GM23338 (cell line): ENCODE measurements at places on chromosomes 7 and 10.

DNA sequence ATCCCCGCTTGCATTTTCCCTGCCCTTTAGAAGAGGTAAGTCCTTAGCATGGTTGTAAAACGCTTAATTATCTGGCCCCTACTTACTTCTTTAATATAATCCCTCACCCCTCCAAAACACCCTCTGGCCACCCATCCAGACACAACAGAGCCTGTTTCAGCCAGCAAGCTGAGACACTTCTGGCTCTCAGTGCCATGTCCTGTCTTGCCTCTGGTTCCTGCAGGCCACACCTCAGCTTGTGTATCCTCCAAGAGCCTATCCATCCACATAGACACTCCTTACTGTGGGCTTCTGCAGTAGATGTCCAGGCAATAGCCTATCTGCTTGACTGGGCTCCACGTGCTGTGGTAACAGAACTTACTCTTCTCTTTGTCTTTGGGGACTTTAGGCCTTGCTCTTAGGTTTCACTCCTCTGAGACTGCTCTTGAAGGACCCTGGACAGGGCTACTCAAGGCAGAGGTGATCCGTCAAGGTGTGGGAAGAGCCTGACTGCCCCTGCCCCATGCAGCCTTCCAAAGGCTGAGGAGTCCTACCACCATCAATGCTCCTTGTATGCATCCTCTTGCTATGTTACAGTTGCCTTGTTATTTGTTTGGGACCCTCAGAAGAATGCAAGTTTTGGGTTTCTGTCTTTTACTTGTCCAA is 149.9 kb downstream of the CHN2 start:
- DNase-seq: no peak
- H3K36me3 ChIP-seq: no peaks in the 10 kb centered on the region
- no peaks in the 10 kb centered on the region for H3K27me3 ChIP-seq
- H3K27ac ChIP-seq: no peak overlapping the region
- H3K4me1 ChIP-seq: peaks cover 6% of the 10 kb centered on the region

DNA sequence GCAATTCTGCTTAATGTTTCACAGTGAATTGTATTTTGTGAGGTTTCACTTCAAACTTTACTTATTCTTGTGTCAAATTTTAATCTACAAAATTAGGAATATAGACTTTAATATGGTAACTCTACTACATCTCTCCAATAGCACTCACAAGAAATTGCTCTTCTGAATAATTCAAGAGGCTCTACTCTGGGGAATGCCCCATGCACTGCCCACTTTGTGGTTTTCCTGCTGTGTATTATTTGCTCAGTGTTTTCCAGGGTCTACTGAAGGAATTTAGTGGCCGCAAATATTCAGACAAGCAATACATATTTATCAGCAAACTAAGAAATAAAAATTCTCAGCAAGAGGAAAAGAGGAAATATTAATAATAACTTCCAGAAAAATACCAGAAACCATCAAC is 611.4 kb downstream of the TNS3 start:
- H3K36me3 ChIP-seq: no peaks in the 10 kb centered on the region
- DNase-seq: no peak
- no peak overlapping the region for H3K27ac ChIP-seq

DNA sequence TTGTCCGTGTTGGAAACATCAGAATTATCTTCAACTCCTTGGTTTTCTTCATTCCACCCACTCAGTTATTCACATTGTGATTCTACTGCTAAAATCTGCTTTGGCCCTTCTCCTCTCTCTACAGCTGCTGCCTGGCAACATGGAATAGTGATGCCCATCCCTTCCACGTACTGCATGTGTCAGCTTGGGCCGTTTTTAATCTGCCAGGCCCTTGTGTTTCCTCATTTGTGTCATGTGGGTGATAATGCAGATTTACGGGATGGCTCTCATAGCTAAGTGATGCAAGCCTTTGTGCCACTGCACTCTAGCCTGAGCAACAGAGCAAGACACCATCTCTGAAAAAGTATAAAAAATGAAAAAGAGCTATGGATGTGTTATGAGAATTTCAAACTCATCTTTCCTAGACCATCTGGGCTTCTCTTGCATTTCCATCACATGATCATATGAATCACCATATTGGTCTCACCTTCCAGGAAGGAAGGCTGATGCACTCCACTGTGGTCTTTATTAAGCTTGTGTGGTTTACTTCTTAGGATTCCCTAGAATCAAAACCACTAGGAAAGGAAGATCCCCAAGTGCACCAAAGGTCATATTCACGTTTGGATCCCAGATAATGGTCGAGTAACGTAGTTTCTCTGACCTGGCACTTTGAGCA is 20.6 kb upstream of the CELF2 start:
- H3K36me3 ChIP-seq: no peaks in the 10 kb centered on the region
- H3K27ac ChIP-seq: no peak overlapping the region
- H3K4me1 ChIP-seq: no peaks in the 10 kb centered on the region
- DNase-seq: no peak
- H3K27me3 ChIP-seq: no peaks in the 10 kb centered on the region

- H3K4me3 ChIP-seq: no peak overlapping the region
- H3K27ac ChIP-seq: no peak overlapping the region
- no peaks in the 10 kb centered on the region for H3K27me3 ChIP-seq
Measured at GRCh38 chr10:9635691-9636090, 1382.0 kb upstream of the CELF2 start.

DNA sequence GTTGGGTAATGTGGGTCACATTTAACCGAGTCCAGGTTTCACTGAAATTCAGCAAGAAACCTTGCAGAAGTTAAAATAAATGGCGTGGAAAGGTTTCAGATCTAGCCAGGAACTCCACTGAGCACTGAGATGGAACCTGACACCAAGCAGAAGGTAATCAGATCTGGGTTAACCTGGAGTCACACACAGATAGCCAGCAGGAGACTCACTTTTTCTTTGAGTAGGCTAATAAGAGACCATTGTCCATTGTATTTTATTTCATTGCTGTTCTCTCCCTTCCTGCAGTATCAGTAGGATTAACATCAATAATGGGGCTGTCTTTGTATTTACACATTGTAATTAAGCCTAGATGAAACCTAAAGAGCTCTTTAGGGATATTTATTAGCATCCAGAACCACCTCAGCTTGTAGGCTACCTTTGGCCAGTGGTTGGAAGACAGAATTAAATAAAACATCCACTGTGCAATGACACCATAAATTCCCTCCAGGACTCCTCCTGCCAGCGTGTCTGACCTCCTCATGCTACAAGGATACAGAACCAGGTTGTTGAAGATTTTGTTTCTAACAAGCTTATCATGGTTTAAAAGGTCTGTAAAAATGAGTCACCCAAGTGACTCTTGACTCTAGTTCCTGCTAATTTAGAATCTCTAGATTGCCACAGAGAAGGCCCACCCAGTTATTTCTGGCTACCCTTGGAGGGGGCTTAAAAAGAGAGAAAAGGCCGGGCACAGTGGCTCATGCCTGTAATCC is 151.1 kb downstream of the SORCS1 start:
- peaks cover 3% of the 10 kb centered on the region; the same call in 1 of the 2 replicates for H3K4me1 ChIP-seq
- no peak for DNase-seq
- H3K27me3 ChIP-seq: no peaks in the 10 kb centered on the region
- no peak overlapping the region for H3K4me3 ChIP-seq
- H3K27ac ChIP-seq: no peak overlapping the region

DNA sequence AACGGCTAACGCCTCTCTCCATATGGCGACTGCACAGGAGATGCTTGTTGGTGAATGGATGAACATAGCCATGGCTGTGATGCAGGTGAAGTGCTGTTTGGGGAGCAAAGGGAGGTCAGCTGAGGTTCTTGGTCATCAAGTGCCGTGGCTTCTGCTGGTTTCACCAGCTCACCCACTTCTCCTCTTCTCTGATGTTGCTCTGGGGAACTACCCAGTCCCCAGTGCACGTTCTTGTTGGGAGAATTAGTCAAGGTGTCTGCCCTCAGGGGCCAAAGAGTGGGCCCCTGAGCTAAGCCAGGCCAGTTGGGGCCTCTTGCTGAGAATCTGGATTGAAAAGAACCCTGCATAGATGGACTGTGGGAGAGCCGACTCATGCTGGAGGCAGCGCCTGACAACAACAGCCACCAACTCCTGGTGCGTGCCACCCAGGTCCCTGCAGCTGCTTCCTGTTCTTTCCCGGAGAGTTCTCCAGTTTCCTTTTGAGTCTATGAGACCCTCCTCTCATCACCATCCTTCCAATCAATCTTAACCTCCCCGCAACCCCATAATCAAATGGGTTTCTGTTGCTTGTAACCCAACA is 3.0 kb downstream of the BTBD16 start:
- H3K36me3 ChIP-seq: no peaks in the 10 kb centered on the region
- H3K4me3 ChIP-seq: no peak overlapping the region
- no peaks in the 10 kb centered on the region for H3K4me1 ChIP-seq
- no peak for DNase-seq
- H3K27ac ChIP-seq: no peak overlapping the region

- no peaks in the 10 kb centered on the region for H3K36me3 ChIP-seq
- H3K4me1 ChIP-seq: no peaks in the 10 kb centered on the region; the same call in 1 of the 2 replicates
- no peak overlapping the region for H3K27ac ChIP-seq
- H3K27me3 ChIP-seq: peaks cover 54% of the 10 kb centered on the region
- peak overlapping the region; percentile 61 for H3K4me3 ChIP-seq
- DNase-seq: peak; percentile 91
Measured at GRCh38 chr7:64876792-64877713, 26.0 kb upstream of the ZNF273 start.
